Cardiac septum (tissue), 1 donor: ENCODE measurements at places on chromosomes 5 and 9. TPM values are rescaled to one million over a fixed set of nuclear protein-coding genes. Genes with fewer than 3 reads are reported as not detected.

DNA sequence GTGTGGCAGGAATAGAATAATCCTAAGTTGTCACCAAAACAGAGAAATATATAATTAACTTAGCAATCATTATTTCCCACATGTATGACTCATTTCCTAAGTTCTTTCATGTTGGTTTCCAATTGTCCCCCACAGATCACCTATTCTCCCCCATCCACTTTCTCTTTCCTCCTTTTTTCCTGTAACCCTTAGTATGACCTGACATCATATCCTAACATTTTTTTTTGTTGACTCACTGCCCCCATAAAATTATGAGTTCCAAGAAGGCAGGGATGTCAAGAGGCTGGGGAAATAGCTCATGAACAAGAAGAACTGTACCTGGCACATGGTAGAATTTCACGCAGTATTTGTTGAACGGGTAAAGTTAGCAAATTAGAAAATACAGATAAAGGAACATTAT, 186.7 kb downstream of the DCP2 start:
- no peak for DNase-seq

DNA sequence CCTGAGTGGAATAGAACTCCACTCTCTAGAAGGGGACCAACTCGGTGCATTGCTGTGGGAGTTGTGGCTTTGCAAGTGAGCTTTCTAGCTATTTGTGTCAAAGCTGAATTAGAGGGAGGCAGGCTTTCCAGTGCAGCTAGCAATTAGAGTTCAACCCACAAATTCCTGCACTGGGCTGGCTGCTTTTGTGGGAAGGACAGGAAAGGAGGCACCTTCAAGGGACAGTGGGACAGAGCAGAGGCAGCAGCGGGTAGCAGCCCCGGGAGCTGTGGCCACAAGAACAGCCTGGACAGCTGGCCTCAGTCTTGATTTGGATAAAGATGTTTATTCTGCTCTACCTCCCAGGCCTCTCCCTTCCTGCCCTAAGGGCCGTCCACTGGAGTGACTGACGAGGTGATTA, 83.7 kb upstream of the SLIT3 start:
- DNase-seq = no peak

The RORB gene
- 0.73 TPM for total RNA-seq

The GPX3 gene
- 461 TPM for total RNA-seq
